SW480 (cell line): ENCODE measurements at places on chromosomes 12 and 14.

DNA sequence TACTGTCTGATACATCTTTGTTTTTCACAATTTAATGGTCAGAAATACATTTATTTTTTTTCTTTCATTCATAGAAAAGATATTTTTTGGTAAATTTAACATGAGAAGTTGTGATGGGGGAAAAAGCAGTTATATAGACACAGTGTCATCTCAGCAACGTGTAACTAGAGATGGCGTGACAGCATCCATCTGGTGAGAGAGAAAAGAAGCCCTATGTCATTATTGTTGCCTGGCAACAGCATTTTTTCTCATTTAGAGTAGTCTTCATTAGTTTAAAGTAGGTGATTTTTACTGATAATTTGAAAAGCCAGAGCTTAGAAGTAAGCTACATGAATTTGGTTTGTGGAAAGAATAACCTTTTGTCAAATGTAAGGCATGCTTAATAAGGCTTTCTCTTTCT is 128.6 kb downstream of the ACSS3 start:
- no peak for DNase-seq

- DNase-seq: no peak
Measured at GRCh38 chr12:47247418-47247817, 167.7 kb upstream of the AMIGO2 start.

DNA sequence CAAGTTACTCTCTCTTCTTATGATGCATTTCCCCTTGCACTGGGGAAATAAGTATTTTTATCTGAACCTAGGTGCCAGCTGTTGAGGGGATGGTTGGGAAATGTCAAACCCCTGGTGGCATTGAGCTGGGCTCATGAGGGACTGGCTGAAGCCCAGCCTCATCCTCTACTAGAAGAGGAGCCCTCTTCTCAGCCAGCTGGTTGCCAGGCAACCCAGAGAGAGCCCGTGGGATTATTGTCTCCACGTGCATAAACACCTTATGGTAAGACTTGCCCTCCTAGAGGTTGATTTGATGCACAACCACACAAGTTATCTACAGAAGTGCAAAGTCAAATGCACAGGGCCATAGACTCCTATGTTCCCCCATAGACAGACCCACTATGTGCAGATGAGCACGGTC is 89.8 kb downstream of the WSCD2 start:
- DNase-seq: no peak

- no peak for DNase-seq
Measured at GRCh38 chr12:76614364-76614763, 54.8 kb upstream of the OSBPL8 start.

DNA sequence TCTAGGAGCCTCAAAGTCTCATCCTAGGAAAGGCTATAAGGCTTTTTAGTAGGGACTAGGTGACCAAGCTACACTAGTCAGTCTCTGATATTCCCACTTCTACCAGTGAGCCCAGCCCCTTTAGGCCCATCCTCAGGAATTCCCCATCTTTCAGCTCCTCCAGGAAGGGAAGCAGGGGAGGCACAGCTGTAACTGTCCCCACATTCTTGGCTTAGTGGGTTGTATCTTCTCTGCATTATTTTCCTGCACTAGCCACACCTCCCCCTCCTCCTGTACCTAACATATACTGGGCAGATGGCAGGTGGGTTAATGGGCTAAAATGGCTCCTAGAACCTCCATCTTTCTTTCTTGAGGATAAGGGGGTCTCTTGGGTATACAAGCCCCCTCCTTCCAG is 424 bp upstream of the CYP27B1 start:
- no peak for DNase-seq

DNA sequence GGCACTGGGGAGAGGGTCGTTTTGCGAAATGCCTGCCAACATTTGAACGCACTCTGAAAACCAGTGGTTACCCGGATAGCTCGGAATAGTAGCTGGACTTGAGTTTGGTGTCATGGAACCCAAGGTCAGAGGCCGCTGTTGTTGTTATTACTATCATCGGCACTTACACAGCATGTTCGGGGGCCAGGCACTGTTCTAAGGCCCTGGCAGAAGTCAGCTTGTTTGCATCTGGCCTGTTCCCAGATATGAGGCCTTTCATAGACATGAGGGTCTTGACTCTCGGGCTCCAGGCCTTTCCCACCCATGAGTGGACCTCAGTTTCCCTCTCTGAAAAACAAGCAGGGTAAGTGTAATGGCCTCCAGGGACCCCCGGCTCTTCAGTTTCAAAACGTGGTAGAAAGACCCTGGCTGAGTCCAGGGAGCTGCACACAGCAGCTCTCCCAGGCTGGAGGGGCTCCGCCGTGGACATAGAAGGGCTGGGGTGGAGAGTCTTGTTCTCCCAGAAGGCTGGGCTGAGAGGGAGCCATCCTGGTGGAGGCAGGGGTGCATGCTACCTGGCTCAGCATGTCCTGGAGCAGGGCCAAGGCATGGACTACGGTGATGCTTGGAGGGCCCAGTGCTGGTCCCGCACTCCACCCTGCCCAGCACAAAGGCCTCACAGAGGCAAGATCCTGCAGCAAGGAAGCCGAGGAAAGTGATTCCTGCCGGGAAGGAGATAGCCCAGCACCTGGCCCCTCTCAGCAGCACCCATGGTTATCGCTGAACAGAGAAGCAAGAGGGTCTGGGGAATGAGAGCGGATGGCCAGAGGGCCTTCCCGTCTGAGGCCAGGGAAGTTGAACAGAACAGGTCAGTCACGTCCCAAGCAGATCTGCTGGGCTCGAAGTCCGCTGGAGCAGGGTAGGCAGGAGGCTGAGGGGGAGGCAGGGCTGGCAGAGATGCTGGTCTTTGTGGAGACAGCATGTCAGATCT is 63.5 kb upstream of the C14orf180 start:
- DNase-seq: no peak

- no peak for DNase-seq
Measured at GRCh38 chr12:113488322-113488721, 16.7 kb upstream of the LHX5 start.

- no peak for DNase-seq
Measured at GRCh38 chr14:81801921-81802320, 268.3 kb upstream of the SEL1L start.

DNA sequence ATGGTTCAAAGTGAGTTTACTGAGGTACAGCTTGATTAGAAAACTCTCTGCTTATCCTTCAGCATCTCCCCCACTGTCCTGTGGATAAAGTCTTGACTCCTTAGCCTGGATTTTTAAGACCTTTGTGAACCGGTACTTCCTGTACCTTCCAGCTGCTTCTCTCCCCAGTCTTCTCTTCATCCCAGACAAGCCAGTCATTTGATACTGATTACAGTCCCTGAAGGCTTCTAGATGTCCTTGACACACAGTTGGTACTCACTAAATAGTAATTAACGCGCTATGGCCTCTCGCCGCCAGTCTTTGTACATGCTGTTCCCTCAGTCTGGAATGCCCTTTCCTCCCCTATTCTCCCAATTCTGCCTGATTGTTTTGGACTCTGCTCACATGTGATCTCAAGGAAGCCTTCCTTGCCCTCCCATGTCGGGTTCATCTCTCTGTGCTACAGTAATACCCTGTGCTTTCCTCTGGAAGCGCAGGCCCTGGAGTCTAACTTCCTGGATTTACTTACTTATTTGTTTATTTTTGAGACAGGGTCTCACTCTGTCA is 50.6 kb upstream of the PTGR2 start:
- DNase-seq: no peak

- no peak for DNase-seq
Measured at GRCh38 chr14:35573911-35574310, 39.9 kb downstream of the INSM2 start.

GRCh38 chr12:868722-869121 is 80.8 kb downstream of the RAD52 start:
- DNase-seq: no peak

DNA sequence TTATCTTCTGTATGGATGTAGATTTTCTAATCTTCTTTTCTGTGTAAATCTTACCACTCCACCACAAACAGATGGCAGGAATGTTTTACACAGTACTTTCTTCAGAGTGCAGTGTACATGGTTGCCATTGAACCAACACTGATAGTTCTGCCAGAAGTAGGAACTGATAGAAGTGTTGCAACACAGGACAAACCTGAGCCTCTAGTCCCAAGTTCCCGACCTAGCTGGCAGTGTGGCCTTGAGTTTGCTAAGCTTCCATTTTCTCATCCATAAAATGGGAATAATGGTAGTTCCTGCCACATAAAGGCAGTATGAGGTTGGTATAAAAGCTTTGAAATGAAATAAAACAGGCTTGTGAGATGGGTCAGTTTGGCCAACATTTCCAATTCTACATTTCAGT is 50.8 kb upstream of the SAV1 start:
- no peak for DNase-seq

DNA sequence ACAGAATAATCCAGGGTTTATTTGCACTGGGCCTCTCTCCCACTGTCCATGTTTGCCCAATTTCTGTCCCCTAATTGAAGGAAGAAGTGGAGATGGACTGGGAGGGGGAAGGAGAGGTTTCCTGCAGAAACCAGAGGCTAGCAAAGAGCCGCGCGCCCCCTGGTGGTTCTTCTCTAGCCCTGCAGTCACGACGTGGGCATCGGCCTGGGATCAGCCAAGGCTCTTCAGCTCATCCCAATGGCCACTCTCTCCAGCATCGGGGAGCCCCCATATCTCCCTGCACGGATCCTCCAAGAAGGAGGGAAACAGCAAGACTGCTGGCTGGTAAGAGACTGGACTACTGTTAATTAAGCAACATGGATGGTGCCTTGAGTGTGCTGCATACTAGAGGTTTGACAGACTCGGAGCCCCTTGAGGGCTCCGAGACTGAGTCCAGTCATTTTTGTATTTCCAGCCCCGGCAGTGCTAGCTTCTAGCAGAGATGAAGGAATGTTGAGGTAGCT is 18.7 kb downstream of the ZBTB39 start:
- peak; percentile 70 for DNase-seq

DNA sequence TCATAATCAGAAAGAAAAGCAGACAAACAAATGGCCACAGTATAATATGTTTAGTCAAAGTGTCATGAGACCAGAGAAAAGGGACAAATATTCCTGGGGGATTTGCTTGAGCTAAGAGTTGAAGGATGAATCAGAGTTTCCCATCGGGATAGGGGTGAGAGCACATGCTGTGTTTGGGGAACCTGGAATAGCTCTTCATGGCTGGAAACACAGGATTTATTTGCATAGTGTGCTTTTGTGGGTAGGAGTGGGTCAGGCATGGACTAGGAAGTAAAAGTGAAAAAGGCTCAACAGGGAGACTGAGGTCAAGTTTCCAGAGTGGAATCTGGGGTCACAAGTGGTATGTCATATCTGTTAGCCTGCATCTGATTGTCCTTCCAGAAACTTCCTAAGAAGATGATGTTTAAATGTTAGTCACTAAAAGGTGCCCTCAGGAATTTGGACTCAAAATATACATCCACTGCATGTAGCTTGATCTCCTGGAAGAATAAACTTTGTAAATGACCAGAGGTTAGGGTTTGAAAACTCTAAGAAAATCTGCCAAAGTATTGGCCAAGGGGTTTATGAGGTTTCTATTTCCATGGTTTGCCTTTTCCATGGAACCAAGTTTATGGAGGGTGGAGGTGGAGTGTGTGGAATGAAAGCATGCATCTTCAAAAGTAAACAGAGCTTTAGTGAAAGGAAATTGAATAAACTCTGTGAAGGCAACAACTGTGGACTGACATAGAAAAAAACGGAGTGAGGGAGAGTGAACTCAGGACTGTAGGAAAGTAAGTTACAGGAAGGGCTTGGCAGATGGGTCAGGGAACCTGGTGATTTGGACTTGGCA is 344.6 kb downstream of the C12orf75 start:
- no peak for DNase-seq

GRCh38 chr12:47763481-47764346 is 5.0 kb upstream of the RAPGEF3 start:
- DNase-seq: no peak

DNA sequence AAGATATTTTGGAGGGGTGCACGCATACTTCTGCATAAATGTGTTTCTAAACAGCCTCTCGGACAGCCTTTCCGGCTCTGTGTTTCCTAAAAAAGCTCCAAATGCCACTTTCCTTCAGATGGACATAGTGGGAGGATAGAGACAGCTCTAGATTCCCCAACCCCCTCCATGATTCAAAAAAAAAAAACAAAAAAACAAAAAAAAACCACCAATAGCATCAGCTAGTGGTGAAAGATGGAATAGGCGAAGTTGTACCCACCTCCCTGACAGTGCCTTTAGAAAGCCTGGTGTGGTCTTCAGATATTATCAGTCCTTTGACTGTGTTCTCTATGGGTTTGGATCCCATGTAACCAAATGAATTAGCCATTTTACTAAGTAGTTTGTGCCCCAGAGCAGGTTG is 94.1 kb downstream of the PHETA1 start:
- no peak for DNase-seq

- peak; percentile 54 for DNase-seq
Measured at GRCh38 chr14:93332397-93332852, 411 bp downstream of the BTBD7 start.

GRCh38 chr14:76081642-76082041 is 70.1 kb upstream of the GPATCH2L start:
- DNase-seq: no peak

GRCh38 chr12:114704096-114704495 is 20.1 kb upstream of the TBX3 start:
- no peak for DNase-seq

DNA sequence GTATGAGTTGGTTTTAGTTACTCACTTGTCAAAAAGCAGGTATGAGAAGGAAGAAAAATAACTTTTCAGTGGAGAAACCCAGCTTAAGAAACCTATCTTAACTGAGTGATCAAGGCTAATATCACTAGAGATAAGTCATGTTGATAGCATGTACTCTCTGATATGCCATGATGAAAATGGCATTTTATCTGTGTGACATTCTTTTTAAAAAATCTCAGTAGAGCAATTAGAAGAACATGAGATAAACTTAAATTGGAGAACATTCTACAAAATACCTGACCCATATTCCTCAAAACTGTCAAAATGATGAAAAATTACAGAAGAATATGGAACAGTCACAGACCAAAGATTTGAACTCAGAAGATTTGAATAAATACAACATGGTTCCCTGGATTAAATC is 912.4 kb upstream of the ATXN7L3B start:
- no peak for DNase-seq

- no peak for DNase-seq
Measured at GRCh38 chr14:90739318-90740068, 76.7 kb downstream of the TTC7B start.

DNA sequence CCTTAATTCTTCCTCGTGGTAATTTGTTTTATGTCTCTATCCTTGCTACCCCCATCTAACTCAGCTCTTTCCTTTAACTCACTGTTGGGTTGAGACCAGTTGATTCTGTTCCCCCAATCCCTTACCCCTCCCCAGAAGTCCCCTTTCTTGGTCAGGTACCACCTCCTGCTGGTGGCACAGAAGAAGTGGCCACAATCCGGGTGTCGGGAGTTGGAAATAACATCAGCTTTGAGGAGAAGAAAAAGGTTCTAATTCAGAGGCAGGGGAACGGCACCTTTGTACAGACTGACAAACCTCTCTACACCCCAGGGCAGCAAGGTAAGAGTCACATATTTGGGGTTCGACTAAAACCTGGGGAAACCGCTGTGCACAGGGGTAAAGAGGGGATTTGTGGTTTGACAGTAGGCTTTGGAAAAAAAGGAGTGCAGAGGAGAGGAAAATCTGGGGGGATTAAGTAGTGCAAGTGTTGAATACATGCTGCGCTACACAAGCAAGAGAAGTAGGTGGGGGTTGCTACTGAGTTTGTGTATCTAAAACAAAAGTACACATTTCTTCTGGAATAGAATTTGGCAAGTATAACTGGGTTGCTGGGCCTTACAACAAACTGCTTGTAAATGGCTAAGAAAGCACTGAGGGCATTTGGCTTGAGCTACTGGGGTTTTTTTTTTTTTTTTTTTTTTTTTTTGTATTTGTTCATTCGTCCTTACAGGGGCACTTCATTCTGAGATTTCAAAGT is 1.3 kb downstream of the A2ML1 start:
- no peak for DNase-seq
